ENCODE measurements at places on chromosomes 3 and 15.

GRCh38 chr3:102024270-102024904 is 175.1 kb downstream of the NFKBIZ start:
- no peak for DNase-seq

- DNase-seq, result no peak
These were observed 7.2 kb downstream of the MESP2 start for GRCh38 chr15:89783111-89783860.

DNA sequence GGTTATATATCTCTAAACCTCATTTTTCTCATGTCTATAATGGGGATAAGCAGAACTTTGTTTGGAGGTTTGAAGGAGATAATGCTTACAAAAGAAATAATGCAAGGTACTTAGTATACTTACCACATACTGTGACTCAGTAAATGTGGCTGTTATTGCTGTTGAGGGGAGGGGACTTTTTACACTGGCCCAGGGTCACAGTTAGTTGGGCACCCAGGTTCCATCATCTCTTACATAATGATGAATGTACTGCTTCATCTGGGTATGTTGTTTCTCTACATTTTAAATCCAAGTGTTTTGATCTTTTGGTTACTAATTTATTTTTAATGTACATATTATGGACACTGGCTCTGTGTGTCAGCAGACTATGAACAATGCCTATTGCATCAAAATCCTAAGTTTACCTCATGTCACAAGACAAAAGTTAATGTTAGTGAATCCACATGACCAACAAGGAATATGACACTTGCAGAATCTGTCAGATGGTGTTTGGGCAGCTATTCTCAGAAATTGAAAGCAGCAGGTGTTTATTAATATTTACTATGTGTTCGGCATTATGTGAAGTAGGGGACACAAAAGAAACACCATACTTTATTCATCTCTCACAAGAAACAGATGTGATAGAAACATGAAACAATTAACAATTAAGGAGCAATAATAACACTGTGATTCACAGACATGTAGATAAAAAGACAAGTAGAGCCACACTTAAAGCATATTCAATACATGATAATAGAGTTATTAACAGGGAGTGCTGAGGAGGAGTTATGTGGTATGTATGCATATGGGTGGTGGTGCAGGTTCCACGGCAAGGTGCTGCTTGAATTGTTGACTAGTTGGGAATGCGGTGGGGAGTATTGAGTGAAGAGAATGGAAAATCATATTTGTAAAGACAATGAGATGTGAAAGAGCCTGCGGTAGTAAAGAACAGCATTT is 109.7 kb downstream of the GALK2 start:
- DNase-seq, result no peak

GRCh38 chr15:50993598-50993997 is 85.1 kb downstream of the AP4E1 start:
- DNase-seq, result no peak

DNA sequence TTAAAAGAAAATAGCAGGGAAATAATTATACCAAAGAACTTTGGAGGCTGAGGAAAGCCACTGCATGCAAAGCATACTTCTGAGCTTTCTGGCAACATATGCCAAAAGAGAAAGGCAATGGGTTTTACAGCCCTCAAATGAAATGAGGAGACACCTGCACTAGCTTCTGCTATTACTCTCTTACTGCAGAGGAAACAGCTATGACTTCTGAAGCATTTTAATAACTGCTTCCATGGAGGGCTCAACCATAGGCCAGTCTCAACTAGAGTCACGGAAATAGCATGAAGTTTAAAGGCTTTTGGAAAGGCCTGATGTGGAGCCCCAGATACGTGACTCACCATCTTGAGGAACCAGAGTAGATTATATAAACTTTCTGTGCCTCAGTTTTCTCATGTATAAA is 114.8 kb downstream of the OXNAD1 start:
- no peak for DNase-seq

DNA sequence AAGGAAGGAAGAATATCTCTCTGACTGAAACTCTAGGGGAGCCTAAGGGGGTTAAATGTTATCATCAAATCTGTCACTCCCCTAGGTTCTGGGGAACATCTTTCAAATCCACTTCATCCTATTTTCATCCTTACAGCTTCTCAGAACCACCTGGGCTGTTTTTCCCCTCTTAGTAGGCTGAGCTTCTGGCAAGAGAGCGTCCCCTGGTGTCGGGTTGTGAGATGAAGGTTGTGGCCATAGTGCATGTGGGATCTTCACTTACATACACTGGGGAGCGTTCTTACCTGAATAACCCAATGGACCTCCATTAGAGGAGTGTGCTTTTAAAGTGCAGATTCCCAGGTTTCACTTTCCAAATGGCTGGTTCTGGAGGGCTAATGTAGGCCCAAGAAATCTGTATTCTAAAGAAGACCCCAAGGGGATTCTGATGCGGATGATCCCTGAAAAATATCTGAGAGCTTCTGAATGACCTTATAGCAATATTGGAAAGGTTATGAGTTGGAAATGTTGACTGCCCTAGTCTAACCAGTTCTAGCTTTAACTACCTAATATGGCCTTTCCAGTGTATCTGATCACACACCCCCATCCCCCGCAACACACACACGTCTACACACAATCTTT is 663.7 kb downstream of the AGBL1 start:
- DNase-seq, result peak; percentile 27

- DNase-seq, result no peak
These were observed 55.7 kb downstream of the MB21D2 start for GRCh38 chr3:192861972-192862371.

DNA sequence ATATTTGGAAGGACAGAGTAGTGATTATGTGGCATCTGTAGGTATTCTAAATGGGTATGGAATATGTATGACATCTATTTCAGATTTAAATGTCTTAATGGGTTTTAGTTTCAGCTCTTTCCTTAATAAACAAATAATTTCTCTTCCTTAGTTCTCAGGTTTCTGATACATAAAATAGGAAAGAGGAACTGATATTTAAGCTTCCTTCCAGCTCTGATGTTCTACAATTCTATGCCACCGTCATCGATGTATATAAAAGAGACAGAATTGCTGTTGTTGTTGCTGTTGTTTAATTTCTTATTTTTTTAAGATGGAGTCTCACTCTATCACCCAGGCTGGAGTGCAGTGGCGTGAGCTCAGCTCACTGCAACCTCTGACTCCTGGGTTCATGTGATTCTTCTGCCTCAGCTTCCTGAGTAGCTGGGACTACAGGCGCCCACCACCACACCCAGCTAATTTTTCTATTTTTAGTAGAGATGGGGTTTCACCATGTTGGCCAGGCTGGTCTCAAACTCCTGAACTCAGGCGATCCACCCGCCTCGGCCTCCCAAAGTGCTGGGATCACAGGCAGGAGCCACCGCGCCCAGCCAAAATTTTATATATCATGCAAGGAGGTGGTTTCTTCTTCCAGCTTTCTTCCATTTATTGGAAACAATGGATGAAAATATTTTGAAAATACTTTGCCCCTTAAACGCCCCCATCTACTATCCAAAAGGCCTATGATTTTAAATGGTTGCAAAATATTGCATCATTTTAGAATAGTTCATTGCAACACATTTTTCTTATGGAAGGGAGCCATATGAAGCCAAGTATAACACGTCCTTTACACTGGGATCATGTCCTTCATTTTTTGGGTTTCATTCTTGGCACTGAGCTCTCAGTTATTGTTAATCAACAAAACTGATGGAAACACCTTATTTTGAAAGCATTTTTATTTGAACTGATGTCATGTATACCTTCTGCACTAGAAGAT is 13.9 kb upstream of the C15orf61 start:
- no peak for DNase-seq

DNA sequence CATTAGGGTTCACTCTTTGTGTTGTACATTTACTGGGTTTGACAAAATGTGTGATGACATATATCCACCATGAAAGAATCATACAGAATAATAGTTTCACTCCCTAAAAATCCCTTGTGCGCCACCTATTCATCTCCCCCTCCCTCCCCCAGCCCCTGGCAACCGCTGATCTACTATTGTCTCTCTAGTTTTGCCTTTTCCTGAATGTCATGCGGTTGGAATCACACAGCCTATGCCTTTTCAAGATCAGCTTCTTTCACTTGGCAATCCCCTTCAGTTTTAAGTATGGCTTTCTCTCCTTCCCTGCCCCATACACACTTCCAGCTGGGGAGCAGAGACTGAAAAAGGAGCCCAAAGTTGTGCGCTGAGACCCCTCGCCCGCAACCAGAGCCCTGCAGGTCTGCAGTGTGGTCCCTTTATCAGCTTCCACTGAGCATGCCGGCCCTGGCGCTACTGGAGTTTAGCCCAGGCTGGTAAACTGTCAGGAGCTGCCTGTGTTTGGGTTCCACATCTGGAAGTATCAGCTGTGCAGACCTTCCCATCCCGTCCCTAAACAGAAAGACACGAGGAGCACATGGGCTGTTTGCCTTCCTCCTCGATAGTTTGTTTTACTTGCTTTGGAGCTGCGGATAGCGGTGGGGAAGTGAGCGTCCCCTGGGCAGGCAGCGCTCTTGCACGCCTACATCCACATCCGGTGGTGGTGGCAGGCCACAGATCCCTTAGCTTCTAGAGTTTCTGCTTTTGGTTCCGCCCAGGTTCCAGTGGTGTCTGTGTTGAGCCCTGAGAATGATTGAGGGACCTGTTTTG is 12.3 kb downstream of the BOC start:
- DNase-seq, result no peak

DNA sequence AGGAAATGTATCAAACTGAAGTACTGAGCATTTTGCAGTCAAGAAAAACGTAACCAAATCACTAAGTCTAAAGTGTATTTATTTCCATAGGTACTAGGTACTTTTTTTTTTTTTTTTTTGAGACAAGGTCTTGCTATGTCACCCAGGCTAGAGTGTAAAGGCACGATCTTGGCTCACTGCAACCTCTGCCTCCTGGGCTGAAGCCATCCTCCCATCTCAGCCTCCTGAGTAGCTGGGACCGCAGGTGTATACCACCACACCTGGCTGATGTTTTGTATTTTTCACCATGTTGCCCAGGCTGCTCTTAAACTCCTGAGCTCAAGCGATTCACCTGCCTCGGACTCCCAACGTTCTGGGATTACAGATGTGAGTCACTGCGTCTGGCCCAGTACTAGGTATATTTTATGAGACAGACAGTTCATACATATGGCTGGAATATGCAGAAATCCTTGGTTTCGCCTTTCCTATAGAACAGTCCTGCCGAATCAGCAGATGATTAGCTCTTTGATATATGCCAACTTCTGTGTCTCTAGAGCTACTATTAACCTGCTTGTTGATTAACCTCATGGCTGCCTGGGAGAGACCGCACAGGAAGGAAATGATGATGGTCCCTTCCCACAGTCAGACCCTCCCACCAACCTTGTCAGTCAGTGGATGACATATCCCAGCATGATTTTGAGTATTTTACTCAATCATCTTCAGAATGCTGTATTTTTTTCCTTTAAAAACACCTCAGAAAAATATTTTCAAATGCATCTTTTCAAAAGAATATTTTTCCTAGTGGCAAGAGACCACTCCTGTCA is 32.3 kb downstream of the TMOD3 start:
- peak; percentile 61 for DNase-seq

- DNase-seq, result no peak
These were observed 4.6 kb downstream of the TTC21A start for GRCh38 chr3:39112113-39112512.

GRCh38 chr3:143849854-143850549 is 1.7 kb upstream of the SLC9A9 start:
- DNase-seq, result no peak

DNA sequence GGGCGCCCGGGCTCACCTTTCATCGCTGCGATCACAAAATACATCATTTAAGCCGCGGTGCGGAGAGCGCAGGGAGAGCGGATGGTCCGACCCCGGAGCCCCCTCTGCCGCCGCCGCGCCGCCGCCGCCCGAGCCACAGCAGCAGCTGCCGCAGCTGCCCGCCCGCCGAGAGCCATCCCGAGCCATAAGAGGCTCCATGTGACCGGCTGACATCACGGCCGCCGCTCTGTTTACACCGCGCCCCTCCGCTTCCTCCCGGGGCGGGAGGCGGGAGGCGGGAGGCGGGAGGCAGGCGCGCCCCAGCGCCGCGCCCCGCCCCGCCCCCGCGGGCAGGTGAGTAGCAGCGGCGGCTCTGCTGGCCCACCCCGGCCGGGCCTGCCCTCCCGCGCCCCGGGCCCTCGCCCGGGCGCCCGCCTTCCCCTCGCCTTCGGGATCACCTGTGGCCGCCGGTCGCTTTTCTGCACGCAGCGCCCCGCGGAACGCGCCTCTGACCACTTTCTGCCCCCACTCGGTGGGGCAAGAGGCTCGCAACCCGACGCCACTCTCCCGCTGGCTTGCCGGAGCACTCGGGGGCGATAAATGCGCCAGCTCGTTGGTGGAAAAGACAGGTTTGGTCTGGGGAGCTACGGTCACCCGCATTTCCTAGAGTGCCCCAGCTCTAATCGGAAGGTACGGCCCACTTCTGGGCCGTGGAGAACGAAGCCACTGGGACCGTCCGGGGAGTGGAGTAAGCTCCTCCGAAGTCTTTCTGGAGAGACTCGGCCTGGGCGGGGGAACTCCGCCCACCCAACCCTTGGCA is 113.6 kb upstream of the ICE2 start:
- DNase-seq, result peak; percentile 81

DNA sequence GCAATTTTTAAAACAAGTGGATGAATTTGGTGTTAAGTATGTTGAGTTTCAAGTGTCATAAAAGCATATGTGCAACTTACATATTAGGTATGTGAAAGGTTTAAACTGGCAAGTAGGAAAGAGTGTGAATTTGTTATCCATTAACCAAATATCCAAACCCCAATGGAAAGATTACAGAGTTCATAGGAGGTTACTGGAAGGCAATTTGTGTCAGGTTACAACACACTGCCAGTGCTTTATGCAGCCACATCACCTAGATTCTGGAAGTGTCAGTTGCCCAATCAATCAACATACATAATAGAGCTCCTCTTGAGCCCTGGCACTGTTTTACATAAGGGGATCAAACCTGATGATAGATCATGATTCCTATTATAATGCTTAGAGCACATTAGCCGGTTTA is 261.0 kb downstream of the ROBO1 start:
- no peak for DNase-seq

DNA sequence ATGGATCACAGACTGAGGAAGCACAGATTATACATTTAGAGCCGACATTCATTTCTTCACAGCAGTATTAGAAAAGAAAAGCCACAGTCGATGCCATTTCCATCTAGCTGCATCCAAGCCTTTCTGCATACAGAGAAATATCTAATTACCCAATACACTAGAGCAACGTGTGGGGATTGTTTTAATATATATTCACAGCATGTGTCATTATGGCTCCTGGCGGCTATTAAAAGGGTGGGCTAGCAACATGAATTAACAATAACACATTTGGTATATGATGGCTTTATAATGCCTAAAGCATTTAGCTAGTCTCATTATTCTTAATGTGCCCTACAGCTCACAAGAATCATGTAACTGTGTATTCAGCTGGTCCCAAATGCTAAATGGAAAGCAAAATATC is 1030.5 kb downstream of the FHIT start:
- DNase-seq, result no peak

- DNase-seq, result no peak
These were observed 106.3 kb downstream of the LRRK1 start for GRCh38 chr15:101025501-101025885.

DNA sequence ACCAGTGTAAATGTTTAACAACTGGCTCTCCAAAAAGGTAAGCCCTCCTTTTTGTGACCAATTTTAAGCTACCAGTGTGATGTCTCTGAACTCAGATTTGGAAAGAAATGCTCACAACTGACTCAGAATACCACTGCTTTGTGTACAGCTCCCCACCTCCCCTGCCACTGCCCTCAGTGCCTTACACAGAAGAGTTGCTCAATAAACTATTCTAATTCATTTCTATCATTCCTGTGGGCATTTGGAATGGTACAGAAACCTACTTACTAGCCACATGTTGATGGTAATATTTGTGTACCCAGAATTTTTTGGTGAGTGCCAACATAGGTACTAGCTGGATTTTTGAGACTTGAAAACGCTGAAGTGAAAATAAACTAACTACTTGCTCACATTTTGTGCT is 16.0 kb downstream of the LRRN1 start:
- DNase-seq, result no peak
